Right renal pelvis (tissue), 4 donors: ENCODE measurements at places on chromosomes 5 and 9. TPM values are rescaled to one million over a fixed set of nuclear protein-coding genes. Genes with fewer than 3 reads are reported as not detected.

GRCh38 chr9:132055756-132056155 is 23.9 kb downstream of the MED27 start:
- no peak for DNase-seq

DNA sequence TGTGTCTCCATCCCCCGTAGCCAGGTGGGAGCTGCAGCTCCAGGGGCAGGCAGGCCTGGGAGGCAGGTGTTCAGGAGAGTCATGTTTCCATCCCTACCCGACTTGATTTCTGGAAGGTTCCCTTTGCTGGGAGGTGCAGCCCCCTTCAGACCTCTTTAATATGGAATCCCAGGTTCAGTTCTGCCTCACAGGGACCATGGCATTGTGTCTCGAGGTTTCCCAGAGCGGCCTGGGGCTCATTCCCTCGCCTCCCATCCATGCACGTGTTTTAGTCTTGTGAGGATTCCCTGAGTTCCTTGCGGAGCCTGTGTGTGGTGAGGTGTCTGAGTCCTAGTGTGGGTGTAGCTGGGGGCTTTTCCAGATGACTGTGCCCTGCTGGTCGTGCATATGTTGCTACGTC is 16.5 kb upstream of the AHRR start:
- DNase-seq, result no peak

DNA sequence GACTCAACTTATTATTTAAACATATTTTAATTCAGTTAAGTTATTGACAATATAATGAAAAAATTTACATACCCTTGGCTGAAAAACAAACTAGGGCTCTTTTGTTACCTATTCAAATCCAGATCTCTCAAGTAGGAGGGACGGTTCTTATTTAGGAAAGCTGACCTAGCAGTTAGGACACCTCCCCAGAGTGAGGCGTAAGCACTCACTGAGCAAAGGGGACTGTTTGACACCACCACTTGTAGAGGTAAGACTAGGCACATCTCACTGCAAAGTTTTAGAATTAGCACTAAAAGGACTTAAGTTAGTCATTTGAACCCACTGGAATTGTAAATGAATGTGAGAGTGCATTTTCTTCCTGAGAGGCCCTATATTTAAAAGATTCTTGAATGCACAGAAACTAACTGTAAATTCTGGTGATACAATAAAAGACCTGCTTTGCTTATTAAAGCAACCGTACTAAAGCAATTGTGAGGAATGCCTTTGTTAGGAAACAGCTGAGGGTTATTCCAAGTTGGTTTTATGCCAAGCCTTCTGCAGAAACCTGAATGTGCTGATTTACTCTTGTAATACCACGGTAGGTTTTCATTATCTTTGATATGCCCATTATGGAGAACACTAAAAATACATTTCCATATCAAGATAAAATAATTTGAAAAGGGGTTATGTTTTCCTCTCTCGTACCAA is 16.2 kb downstream of the HACD4 start:
- DNase-seq, result no peak

- no peak for DNase-seq
Measured at GRCh38 chr9:131747352-131747751, 7.5 kb upstream of the RAPGEF1 start.

POU4F3 gene
- polyA plus RNA-seq, result 0.21 TPM

LCN15 gene
- polyA plus RNA-seq, result not detected

KCNIP1 gene
- 14.5 TPM for polyA plus RNA-seq

PDE6A gene
- polyA plus RNA-seq, result 0.13 TPM

GPR151 gene
- polyA plus RNA-seq, result not detected
